ENCODE measurements at places on chromosomes 5 and 9.

- DNase-seq: no peak
Measured at GRCh38 chr9:33988219-33988890, 60.3 kb downstream of the UBAP2 start.

GRCh38 chr9:84708400-84708799, 38.9 kb downstream of the NTRK2 start:
- no peak for DNase-seq

- DNase-seq: no peak
Measured at GRCh38 chr5:83256091-83256780, 178.9 kb downstream of the XRCC4 start.

DNA sequence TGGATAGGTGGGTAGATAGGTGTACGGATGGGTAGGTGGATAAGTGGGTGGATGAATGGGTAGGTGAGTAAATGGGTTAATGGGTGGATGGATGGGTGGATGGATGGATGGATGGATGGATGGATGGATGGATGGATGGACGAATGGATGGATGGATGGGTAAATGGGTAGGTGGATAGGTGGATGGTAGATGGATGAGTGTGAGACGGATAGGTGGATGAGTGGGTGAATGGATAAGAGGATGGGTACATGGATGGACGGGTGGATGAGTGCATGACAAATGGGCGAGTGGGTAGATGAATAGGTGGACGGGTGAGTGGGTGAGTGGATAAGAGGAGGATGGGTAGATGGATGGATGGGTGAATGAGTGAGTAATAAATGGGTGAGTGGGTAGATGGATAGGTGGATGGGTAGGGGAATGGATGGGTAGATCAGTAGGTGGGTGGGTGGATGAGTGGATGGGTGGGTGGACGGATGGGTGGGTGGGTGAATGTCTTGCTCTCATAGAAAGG, 179.2 kb downstream of the FGF18 start:
- no peak for DNase-seq

DNA sequence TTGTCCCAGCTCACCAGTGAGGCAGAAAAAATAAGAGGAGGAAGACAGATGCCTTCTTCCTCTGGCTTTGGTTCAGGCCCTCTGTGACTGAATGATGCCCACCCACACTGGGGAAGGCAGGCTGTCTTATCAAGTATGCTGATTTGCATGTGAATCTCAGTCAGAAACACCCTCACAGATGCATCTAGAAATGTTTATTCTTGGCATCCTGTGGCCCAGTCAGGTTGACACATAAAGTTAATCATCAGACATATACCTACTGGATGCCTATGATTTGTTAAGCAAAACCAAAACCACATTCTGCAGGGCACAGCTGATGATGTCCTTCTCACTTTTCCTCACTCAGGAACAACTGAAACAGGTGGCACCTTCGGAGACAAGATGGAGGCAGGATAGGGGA, 243.4 kb upstream of the KCNN2 start:
- no peak for DNase-seq

DNA sequence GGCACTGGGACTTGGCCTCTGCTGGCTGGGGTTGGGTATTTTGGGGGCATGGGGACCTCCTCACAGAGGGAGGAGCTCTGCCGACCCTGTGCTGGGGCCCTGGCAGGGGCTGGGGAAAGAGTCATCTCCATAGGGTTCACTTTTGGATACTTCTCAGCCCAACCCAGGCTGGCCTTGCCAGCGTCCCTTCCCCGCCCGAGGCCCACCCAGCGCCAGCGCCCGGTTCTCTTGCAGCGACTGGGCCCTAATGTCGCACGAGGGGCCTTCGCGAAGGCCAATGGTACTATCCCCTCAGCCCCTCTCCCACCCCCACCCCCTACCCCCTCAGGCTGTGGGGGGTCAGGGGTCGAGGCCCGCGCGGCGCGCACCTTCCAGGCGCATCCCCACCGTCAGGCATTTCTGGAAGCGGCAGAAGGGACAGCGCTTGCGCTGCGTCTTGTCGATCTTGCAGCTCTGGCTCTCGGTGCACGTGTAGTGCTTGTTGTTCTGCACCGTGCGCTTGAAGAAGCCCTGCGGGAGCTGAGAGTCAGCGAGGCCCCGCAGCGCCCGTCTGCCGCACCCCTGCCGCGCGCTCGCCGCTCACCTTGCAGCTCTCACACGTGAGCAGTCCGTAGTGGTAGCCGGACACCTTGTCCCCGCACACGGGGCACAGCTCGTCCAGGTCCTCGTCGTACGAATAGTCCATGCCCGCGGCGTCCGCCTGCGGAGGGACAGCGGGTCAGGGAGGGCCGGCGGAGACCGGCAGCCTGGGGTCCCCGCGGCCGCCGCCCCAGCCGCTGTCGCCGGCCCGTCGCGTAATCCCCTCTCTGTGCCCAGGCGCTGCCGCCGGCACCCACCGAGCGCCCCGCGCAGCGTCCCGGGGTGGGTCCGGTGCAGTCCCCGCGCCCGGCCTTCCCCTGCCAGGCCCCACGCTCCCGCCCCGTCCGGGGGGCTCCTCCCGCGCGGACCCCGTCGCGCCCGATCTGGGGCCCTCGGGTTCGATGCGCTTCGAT, 4.2 kb downstream of the NR5A1 start:
- no peak for DNase-seq

- DNase-seq: no peak
Measured at GRCh38 chr9:135479469-135480052, at the start of gene PPP1R26. TSS of gene PPP1R26 (plus strand) at chr9:135479782. CDS start at chr9:135484511, 4,729 bp downstream.

GRCh38 chr9:85569988-85570387, 171.8 kb downstream of the AGTPBP1 start:
- no peak for DNase-seq

- no peak for DNase-seq
Measured at GRCh38 chr5:115907177-115907576, 55.1 kb upstream of the LVRN start.

DNA sequence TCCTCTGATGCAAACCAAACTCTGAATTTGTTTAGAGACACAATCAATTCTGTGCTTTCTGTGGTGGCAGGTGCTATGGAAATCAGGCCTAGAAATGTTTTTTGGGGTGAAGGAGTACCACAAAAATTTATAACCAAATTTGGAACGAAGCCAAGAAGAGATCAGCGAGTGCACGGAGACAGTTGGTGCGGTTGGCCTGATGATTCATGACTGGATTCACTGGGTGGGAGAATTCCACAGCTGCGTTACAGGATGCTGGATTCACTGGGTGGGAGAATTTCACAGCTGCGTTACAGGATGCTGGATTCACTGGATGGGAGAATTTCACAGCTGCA, 135.6 kb upstream of the IRX4 start:
- no peak for DNase-seq

- DNase-seq: no peak
Measured at GRCh38 chr9:79671558-79671957, 99.8 kb downstream of the TLE4 start.

- peak; percentile 6 for DNase-seq
Measured at GRCh38 chr5:1317921-1318565, 23.2 kb upstream of the TERT start.

DNA sequence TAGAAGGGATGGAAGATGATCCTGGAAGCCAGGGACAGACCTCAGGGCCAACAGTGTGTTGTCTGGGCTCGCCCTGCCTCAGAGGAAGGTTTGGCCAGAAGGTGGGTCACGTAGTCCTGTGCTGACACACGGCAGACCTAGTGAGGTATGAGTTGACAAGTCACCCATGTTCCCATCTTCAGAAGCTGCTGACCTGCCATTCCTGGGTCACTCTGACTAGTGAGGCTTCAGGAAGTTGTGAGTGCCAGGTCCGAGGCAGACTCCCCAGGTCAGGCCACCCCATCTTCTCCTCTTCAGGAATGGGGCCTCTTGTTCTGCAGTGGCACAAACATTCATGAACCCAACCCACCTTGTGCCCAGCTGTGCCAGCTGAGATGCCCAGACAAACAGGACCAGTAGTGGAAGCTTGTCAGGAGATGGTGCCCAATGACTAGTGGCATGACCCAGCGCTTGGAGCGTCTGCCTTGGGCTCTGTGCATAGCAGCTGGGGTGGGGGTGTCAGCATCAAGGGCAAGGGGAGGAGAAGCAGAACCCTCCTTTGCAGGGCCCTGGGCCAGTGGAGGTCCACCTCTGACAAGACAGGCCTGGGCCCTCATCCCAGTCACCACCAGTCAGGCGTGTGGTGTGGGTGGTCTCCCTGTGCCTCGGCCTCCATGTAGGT, 16.8 kb upstream of the ANGPTL2 start:
- DNase-seq: peak; percentile 25

- DNase-seq: no peak
Measured at GRCh38 chr5:148511810-148512347, 128.1 kb downstream of the FBXO38 start.

GRCh38 chr5:134511796-134512660, 13.4 kb upstream of the JADE2 start:
- DNase-seq: no peak

GRCh38 chr5:76016258-76016657, 66.9 kb upstream of the SV2C start:
- no peak for DNase-seq

DNA sequence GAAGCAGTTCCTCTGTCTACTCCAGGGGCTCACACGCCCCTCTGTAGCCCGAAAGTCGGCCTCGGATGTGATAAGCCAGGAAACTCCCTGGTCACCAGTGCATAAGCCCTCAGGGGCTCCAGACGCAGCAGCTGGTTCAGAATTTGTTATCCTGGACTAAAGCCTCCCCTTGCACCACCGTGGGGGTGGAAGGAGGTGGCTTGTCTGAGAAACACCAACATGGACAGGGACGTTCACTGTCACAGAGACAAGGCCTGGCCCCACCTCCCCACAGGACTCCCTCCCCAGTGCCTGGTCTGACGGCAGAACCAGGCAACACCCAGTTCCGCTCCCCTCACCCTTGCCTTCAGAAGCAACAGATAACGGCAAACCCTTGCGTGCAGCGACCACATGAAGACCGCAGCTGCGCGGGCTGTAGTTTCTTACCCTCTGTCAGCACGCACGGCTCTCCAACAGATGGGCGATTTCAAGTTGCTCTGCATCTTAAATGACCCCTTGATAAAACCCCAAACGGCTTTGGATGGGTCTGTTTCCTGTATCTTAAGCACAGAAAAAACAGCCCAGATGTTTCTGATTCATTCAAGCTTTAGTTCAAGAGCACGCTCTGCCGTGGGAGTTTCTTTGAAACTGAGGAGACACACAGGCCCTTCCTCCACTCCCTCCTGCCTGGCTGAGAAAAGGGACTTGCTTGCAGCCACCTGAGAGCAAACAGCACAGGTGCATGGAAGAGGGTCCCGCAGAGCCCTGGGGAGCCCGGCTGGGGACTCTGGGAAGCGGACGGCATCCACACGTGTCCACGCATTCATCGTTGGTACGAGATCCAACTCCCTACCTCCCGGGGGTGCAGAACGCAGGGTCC, 44.7 kb upstream of the NKD2 start:
- peak; percentile 77 for DNase-seq

DNA sequence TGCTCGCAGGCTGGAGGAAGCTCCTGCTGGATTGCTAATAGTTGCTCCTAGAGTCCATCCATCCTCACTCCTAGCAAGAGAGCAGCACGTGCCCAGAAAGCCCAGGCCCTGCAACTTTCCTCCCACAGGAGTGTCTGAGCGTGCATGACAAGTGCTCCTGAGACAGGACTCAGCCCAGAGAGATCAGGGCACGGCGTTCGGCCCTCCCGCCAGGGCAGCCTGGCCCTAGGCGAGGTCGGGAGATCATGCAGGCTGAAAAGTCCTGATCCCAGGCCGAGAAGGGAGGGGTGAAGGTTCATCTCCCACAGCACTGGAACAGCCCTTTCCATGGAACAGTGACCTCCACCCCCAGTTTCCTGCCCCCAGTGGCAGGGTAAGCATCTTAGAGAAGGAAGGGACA, 94.8 kb downstream of the ROR2 start:
- no peak for DNase-seq

GRCh38 chr5:5721881-5722280, 299.4 kb downstream of the ICE1 start:
- no peak for DNase-seq

GRCh38 chr5:132260714-132261551, 3.4 kb downstream of the PDLIM4 start:
- peak; percentile 77 for DNase-seq

- DNase-seq: peak; percentile 74
Measured at GRCh38 chr9:114169952-114170770, 14.8 kb downstream of the COL27A1 start.

DNA sequence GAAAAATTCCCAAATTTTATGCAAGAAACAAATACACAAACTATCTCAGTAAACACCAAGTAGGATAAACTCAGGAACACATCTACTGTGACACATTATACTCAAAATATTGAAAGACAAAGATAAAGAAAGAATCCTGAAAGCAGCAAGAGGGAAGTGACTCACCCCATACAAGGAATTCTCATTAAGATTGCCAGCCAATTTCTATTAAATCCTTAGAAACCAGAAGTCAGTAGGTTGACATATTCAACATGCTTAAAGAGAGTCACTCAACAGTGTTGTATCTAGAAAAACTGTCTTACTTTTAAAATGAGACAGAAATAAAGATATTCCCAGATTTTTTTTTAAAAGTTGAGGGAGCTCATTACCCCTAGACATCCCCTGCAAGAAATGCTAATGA, 15.5 kb downstream of the SPATA31E1 start:
- no peak for DNase-seq

DNA sequence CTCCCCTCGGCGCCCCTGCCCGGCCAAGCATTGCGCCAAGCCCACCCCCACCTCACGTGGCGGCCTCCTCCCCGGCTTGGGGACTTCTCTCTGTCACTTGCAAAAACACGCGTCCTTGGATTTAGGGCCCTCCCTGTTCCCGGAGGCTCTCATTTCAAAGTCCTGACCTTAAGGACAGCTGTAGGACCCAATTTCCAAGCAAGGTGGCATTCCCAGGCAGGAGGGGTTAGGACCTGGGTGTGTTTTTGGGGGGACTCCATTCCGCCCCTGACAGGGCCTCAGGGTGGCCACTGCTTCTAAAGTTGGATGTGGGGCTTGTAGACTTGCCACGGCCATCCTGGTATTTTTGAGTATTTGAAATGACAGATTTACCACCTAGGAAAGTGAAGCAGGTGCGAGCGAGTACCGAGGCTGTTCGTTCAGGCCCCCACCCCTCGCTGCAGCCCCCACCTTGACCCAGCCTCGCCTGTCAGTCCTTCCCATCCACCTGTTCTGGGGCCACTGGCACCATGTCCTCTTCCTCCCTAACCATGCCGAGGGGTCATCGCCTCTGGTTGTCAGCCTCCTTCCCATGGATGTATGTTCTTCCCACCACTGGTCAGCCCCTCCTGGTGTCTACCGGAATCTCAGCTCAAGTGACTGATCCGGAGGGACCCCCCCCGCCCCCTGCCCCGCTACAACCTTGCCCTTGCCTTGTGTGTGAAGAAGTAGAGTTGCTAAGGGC, 52.4 kb downstream of the MRPL36 start:
- no peak for DNase-seq

- DNase-seq: no peak
Measured at GRCh38 chr5:10431415-10431814, 10.3 kb upstream of the ROPN1L start.

DNA sequence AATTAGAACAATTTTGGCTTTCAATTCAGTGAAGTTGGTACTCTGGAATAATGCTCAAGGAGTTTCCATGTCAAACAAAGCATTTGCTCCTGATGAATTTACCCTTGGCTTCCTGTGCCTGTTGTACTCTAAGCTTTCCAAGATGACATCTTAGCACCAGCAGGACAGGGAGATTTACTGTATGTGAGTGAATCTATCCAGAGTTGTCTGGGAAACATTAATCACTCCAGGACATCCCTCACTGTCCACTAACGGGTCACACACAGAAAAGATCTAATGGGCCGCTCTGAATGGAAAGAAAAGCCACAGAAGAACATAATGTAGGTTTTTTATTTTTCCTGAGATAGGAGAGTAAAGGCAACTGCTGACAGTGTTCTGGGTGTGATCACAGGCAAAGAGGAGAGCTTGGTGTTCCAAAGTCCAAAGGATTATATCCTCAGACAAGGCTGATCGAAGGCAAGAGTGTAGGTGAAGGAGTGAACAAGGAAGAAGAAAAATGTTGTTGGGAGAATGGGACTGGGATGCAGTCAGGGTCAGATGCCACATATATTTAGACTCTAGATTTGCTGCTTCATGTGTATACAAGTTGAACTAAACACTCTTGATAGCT, 167.7 kb upstream of the RPS23 start:
- no peak for DNase-seq
